Stimulated activated CD8-positive, alpha-beta memory T cell treated with anti-CD3 and anti-CD28 coated beads, Interleukin-15, amount 100 ng/mL, for 24 hours (primary cell): ENCODE measurements at places on chromosomes 13 and 19.

DNA sequence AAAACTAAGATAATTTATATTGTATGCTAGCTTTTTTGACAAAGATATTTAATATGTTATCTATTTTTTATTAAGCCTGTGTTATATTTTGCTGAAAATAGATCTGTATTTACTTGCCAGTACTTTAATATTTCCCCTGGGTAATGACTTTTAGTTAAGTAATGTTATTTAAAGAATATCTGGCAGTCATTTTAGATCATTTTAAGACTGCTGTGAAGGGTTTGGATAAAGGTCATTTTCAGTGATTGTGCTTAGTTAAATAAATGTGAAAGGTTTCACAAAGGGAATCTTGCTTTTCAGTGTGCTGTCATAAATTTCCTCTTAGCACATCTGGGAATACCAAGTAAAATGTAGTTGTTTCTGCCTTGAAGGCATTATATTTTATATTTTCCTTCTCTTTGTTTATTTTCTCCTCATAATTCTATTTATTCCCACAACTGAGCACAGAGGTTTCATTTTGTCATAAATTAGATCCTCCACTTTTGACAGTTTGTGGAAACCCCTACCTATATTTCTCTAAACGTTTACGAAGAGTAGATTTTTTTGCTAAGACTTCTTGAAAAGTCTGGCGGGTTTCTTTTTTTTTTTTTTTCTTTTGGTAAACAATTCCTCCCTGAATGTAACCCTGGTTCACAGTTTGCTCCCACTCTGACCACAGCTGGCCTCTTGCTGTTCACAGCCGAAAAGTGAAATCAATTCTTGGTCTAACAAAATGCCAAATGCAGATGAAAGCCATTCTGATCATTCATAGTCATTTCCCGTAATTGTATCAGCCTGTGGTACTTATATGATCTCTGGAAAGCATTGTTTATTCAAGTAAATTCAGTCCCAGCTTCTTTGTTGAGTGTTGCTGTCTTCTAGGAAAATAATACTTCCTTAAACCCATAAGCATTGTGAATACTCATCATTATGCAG, 87.8 kb downstream of the MAB21L1 start:
- DNase-seq, result no peak

- DNase-seq, result no peak
Observed at GRCh38 chr19:46616631-46617322, 8.1 kb downstream of the PTGIR start.

- no peak for DNase-seq
Observed at GRCh38 chr19:14410091-14411051, 8.8 kb downstream of the DDX39A start.

- DNase-seq, result no peak
Observed at GRCh38 chr19:5964816-5965565, 12.9 kb downstream of the RANBP3 start.

DNA sequence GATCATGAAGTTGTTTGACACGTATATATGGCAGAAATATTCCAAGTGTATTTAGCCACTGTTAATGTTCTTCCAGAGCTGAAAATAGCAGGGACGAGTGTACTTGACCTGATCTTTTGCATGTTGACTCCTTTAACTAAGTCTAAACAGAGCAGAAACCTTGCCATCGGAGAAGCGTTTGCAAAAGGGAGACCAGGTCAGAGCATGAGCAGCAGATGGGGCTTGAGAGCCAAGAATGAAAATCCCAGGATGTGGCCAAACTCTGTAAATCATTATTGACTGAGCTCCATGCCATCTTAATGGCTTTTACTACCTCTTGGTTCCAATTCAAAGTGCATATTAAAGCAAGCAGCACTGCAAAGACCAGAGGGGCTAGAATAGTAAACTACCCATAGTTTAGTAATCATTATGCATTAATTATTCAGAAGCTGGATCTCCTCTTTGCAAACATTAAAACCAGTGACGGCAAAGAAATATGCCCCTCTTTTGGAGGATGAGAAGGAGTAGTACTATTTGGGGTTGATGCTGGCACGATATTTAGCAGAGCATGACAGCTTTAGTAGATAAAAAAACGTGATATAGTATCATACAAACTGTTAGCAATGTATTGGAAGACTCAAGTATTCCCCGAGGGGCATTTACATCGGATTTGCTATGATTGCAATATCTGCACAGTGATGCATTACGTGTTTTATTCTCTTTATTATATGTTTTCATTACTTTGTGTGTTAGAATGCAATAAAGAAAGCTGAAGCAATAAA, 55.7 kb downstream of the FAM216B start:
- no peak for DNase-seq

DNA sequence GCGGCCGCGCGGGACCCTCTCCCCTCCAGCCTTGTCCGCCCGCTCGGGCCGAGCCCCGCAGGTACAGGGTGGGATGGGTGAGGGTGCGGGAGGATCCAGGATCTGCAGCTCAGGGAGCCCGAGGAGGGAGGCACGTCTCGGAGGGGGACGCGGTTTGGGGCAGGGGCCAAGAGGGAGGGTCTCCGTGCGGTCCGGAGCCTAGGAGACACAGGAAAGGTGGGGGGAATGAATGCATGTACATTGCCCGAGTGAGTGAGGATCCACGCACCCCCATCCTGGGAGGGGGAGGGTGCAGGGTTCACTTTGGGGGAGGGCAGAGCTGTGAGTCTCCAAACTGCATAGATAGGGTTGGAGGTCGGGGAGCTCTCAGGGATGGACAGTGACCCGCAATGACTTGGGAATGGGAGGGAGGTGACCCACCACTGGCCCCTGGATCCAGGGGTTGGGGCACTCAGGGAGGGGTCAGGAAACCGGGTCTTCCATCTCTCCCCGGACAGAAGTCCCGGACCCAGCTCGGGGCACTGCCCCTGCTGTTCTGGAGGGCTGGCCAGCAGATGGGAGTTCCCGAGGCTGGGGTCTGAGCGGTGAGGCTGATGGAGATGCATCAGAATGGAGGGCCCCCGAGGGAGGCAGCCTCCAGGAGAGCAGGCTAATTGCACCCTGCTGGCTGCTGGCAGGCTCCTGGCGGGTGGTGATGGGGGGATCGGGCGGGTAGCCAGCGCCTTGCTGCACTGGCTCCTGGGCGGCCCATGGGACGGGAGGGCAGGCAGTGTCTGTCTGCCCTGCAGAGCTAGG, 547 bp downstream of the KCNN1 start:
- no peak for DNase-seq

DNA sequence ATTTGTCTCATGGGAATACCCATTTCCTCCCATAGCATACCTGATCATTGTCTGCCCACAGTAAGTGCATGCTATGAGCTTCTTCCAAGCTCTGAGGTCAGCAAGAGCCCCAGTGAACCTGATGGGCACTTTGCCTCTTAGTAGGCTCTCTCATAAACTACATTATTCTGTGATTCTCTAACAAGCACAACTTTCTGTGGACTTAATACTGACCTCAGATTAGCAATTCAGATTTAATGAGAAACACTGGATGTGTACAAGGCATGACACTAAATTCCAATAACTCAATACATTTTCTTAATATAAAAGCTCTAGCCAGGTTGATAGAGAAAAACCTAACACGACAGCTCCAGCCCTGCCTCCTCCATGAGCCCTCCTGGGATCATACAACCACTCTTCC, 23.3 kb upstream of the STARD13 start:
- no peak for DNase-seq

GRCh38 chr19:6660930-6661329, 9.0 kb downstream of the TNFSF14 start:
- no peak for DNase-seq
